ENCODE measurements at places on chromosomes 7 and 10.

DNA sequence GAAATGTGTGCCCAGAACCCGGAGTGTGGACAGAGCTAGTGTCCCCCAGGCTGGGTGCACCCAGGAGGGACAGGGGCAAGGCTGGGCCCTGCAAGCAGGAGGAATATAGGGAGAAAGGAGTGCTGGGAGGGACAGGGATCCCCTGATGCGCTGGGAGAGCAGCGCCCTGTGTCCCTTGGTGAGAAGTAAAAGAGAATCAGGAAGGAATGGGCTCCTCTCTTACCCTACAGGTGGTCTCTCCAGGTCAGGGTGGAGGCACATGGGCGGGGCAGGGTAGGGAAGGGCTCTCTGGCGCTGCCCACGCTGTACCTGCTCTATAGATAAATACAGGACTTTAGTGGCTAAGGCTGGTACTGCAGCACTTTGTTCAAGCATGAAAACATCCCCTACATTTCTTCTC lies 753.8 kb downstream of the GRID1 start:
- DNase-seq = peak; percentile 55

DNA sequence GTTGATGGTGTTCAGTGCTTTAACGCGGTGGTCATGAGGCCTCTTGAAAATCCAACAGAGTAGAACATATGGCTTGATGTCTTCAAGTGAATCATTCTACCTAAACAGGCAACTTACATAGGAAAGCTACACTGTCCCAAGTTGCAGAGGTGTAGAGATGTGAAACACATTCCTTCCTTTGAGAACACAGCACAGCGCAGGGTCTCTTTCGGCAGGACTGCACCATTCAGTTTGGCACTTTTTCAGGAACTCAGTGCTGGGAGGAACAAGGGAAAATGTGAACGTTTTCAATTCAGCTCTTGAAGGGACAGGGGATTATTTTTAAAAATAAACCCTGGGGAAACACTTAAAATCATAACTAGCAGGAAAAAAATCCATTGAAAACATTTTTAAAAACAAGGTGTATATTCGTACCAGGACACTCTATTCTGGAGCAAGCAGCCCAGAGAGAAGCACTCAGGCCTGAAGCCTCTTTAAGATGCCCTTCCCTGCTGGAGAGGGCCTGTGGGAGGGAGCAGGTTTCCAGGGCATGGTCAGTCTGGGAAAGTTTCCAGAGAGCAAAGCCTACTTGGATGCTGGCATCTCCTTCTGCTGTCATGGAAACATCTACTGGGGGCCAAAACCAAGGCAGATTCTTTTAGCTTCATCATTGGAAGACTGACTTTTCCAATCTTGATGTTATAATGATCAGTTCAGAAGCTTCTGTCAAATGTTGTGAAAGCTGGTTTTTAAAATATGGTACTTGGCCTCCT lies 60.4 kb upstream of the NPVF start:
- DNase-seq = no peak

DNA sequence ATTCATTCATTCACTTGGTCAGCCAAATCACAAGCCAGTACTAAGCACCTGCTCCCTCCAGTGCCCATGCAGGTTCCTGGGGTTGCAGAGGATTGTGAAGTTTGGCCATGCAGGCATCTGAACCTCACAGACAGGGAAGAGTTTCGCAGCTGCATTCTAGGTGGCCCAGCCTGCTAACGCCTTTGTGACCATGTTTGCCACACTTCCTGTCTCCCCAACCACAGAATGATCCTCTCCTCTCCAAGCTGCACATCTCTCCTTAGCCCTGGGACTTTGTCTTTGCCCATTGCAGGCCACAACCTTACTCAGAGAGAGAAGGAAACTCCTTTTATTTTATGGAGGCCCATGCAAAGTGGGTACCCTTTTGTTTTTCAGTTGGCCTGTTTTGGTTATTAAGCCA lies 31.8 kb downstream of the EPDR1 start:
- DNase-seq = no peak

GRCh38 chr10:52984169-52984568 lies 211.6 kb upstream of the MBL2 start:
- DNase-seq = no peak

DNA sequence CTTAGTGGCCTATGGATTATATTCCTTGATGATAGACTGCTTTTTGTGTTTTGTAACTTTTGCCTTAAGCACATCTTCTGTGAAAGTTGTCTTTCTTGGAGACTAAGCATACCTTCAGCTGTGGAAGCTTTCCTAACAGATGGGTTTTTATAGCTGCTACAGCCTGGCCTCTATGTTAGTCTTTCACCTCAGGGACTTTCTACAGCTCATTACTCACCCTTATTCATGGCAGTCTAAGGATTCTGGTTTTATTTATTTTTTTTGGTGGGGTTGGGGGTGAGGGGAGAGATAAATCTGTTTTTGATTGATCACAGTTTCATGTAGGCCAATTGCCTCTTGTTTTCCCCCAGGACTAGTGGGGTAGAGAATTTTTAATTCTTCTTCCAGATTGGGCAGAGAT lies 219.9 kb downstream of the DKK1 start:
- DNase-seq = no peak
